ENCODE measurements at places on chromosomes 11 and 22. TPM values are rescaled to one million over a fixed set of nuclear protein-coding genes. Genes with fewer than 3 reads are reported as not detected.

C11orf42 gene
- not detected for total RNA-seq

PLA2G6 gene
- 48.9 TPM for total RNA-seq

SLC25A45 gene
- 7.0 TPM for total RNA-seq

ART1 gene
- total RNA-seq: not detected

CDON gene
- total RNA-seq: 20.2 TPM

OR8D1 gene
- not detected for total RNA-seq

PANX2 gene
- not detected for total RNA-seq

POU2AF3 gene
- 0.68 TPM for total RNA-seq

RCOR2 gene
- total RNA-seq: not detected

KCNQ1OT1 gene
- 6.8 TPM for total RNA-seq

CARD18 gene
- total RNA-seq: not detected

CST6 gene
- total RNA-seq: not detected

ARHGAP8 gene
- 2.9 TPM for total RNA-seq

TPH1 gene
- total RNA-seq: 1.3 TPM

RAB6A gene
- 145 TPM for total RNA-seq

EP300 gene
- total RNA-seq: 82.3 TPM

CEND1 gene
- not detected for total RNA-seq

MLC1 gene
- not detected for total RNA-seq

ARHGAP20 gene
- total RNA-seq: 52.2 TPM

FOLR2 gene
- 140 TPM for total RNA-seq

RFPL3 gene
- not detected for total RNA-seq

TMEM25 gene
- 15.8 TPM for total RNA-seq

OR52H1 gene
- total RNA-seq: not detected

OR52E8 gene
- not detected for total RNA-seq

BCL2L13 gene
- total RNA-seq: 115 TPM

GDPD5 gene
- total RNA-seq: 38.5 TPM

OR52A1 gene
- not detected for total RNA-seq

FXYD2 gene
- not detected for total RNA-seq

BEST1 gene
- 8.8 TPM for total RNA-seq

OR4A16 gene
- total RNA-seq: not detected

C22orf15 gene
- not detected for total RNA-seq

DGCR6L gene
- 48.0 TPM for total RNA-seq

PDE3B gene
- total RNA-seq: 367 TPM

TPBGL gene
- 0.65 TPM for total RNA-seq

CAPN5 gene
- total RNA-seq: 10.5 TPM
